NCI-H510A (cell line): ENCODE measurements at places on chromosomes 11 and 22.

- DNase-seq: no peak
Observed at GRCh38 chr11:65895482-65895981, 4.7 kb downstream of the FOSL1 start.

GRCh38 chr11:72823105-72823804, 9.0 kb downstream of the ATG16L2 start:
- no peak for DNase-seq

- no peak for DNase-seq
Observed at GRCh38 chr11:27212248-27212780, 150.7 kb downstream of the CCDC34 start.

GRCh38 chr11:115912484-115912945, 408.3 kb upstream of the CADM1 start:
- no peak for DNase-seq

GRCh38 chr11:86793307-86793706, 7.0 kb upstream of the PRSS23 start:
- no peak for DNase-seq

GRCh38 chr11:125370561-125371389, 125.3 kb downstream of the FEZ1 start:
- no peak for DNase-seq
